Sciatic nerve (tissue), 2 donors: ENCODE measurements at places on chromosomes 3 and 15. TPM values are rescaled to one million over a fixed set of nuclear protein-coding genes. Genes with fewer than 3 reads are reported as not detected.

- no peak for DNase-seq
These were observed 134.8 kb upstream of the ABI3BP start for GRCh38 chr3:101128001-101128400.

GRCh38 chr3:57545636-57546268 lies 1.6 kb upstream of the DNAH12 start:
- no peak for DNase-seq

Gene TMCO5A
- total RNA-seq: not detected

DNA sequence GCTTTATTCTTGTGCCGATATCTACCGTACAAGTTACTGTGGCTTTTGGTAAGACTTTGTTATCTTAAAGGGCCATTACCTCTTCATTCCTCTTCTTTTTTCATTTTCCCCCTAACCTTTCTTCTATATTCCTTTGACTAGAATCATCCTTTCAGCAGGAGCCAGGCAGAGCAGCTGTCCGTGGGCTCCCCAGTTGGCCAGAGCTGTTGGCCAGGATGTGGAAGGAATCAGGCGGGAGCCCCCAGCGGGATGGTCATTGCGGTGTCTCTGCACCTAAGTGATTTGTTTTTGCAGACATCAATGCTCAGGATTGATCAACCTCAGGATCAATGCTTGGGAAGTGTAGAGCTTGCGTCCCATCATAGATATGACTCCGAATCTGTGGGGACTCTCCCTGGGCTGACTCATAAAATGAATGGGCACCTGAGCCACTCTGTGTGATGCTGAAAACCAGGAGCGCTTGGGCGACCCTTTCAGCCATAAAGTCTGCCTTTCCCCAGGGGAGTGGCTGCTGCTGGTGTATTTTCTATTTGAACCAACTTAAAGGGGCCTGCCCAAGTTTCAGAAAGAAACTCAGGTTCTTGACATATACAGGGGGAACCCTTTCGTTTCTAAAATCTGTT lies 21.7 kb downstream of the APBA2 start:
- DNase-seq: peak; percentile 22

- no peak for DNase-seq
These were observed 7.4 kb upstream of the SNX22 start for GRCh38 chr15:64144192-64144564.

Gene CCR8
- not detected for total RNA-seq

Gene RTP1
- total RNA-seq: not detected

Gene FRMD4B
- 48.6 TPM for total RNA-seq

Gene GOLGA8O
- total RNA-seq: 9.9 TPM

Gene ZNF620
- total RNA-seq: 6.1 TPM

Gene IL1RAP
- total RNA-seq: 21.4 TPM

DNA sequence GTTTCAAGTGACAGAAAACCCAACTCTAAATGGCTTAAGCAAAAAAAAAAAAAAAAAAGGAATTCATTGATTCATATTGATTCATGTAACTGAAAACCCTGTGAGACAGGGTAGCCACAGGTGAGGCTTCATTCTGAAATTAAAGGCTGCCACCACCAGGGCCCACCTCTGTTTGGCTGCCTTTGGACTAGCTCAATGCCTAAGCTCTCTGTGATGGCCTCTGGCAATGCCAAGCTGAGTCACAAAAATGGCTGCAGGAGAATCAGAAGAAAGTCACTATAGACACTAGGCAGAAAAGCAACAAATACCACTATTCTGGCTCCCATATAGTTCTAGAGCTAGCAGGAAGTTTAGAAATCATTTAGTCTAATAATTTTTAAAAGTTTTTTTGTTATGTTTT lies 38.2 kb upstream of the GYG1 start:
- DNase-seq: no peak

Gene EPHA3
- 12.6 TPM for total RNA-seq

DNA sequence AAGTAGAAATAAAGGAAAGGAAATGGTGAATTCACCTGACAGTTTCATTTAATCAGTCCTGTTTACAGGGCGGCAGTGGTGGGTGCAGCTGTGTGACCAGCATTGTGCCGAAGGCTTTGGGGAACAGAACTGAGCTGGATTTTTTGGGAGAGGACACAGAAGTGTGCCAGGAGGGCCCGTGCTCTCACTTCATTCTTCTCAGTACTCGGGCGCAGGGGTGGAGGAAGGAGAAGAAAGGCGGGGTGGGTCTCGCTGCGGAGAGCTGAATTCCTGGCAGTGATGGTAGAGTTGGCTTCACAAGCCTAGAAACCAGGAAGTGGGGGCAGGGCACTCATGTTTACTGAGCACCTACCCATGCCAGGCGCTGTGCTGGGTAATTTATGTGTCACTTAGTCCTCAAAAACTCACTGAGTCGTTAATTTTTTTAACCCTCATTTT lies 64.6 kb downstream of the CRTC3 start:
- peak; percentile 84 for DNase-seq

- DNase-seq: no peak
These were observed 107.1 kb downstream of the DGKG start for GRCh38 chr3:186254676-186255650.

- DNase-seq: no peak
These were observed 30.9 kb upstream of the SPSB4 start for GRCh38 chr3:141020143-141020830.

GRCh38 chr3:69142090-69142489 lies 19.7 kb upstream of the LMOD3 start:
- DNase-seq: no peak

GRCh38 chr3:171790898-171791691 lies 19.2 kb downstream of the PLD1 start:
- no peak for DNase-seq

Gene CADM2
- 60.8 TPM for total RNA-seq

GRCh38 chr15:64224511-64224910 lies 61.7 kb upstream of the PPIB start:
- no peak for DNase-seq

- DNase-seq: no peak
These were observed 654.2 kb downstream of the NTRK3 start for GRCh38 chr15:87602371-87602770.

DNA sequence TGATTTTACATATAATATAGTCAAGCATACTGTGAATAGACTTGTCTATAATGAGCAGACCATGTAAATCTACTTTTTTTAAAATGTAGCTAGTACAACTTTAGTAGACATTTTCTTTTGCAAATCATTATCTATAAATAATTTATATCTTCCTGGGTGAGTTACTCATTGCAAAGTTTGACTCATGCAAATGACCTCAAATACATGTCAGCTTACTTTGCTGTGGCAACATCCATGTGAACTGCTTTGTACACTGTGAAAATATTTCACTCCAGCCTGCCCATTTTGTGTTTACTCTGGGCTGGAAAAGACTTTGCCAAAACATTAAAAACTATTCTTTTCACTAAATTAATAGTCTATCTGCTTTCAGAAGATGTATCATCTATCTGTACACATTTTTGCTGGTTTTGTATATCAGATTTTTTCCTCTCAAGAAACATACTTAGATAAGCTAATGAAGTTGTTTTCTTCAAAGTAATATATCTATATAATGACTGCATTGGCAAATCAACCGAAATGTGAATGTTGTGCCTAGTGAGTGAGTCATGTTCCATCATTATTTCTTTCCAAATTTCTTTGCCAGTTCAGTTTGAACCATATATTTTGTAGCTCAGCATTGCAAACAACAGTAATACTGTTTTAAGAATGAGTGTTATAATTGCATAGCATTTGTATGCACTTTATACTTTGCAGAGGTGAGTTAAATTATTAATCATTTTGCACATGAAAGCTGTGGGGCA lies 26.5 kb downstream of the IGSF10 start:
- DNase-seq: no peak

DNA sequence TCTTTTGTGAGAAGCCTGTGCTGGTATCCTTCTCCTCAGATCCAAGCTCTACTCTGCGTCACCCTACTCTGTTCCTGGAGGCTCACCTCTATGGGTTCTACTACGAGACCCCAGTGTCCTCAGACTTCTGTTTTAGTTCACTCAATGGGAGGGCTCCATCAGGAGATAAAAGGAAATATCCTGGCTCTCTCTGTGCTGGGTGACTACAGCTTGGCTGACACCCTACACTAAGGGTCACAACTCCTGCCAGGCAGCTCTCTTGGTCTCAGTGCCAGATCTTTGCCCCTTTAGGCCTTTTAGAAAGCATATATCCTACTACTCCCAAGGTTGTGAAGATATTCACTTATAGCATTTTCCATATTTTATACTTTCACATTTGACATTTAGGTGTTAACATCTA lies 46.5 kb downstream of the SPG11 start:
- DNase-seq: no peak

DNA sequence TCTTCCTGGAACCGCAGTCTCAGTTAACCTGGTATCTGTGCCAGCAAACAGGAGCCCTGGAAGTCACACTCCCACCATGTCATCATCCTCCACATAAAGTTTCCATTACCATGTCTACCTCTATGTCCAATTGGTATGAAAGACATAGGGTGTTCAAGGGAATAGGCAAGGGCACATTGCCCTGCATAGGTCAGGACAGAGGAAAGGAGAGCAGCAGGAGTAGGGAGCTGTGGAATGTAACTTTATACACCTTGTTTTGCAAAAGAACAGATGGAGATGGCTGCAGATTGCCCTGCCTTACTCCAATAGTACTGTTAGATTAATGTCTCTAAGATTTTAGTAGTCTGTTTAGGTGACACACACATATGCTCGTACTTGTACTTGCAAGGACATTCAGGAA lies 1056.4 kb downstream of the NTRK3 start:
- DNase-seq: no peak

GRCh38 chr3:31230425-31231223 lies 302.1 kb upstream of the STT3B start:
- DNase-seq: no peak

DNA sequence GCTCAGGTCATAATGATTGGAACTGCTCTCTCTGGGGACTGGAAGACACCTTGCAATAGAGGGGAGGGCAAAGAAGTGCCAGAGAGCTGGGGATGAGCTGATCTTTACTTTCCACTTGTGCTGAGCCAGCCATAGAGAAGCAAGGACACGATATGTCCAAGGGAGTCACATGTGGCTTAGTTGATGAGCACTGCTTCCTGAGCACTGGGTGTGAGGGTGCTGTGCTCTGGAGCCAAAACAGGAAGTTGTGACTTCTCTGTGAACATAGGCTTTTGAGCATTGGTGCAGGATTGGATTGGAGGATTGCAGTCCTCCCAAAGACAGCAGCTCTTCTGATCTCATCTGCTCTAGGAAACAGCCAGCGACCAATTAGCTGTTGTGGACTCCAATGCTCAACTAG lies 6.7 kb downstream of the PARP14 start:
- DNase-seq: no peak

Gene ZPLD1
- total RNA-seq: not detected
